ENCODE measurements at places on chromosomes 4 and X. TPM values are rescaled to one million over a fixed set of nuclear protein-coding genes. Genes with fewer than 3 reads are reported as not detected.

CCNA2 gene
- total RNA-seq = 35.6 TPM

PALLD gene
- 79.8 TPM for total RNA-seq

TXK gene
- total RNA-seq = not detected

GPAT3 gene
- total RNA-seq = 2.6 TPM

RENBP gene
- total RNA-seq = 0.52 TPM

ARSJ gene
- 34.6 TPM for total RNA-seq

PLAC1 gene
- 1.4 TPM for total RNA-seq

NUDT10 gene
- 5.8 TPM for total RNA-seq

NHSL2 gene
- 0.78 TPM for total RNA-seq

TMSB15C gene
- 3.2 TPM for total RNA-seq

SPANXC gene
- not detected for total RNA-seq

DRD5 gene
- total RNA-seq = not detected

MAGEA4 gene
- total RNA-seq = not detected

MSANTD1 gene
- 0.48 TPM for total RNA-seq

FABP2 gene
- not detected for total RNA-seq

CPZ gene
- total RNA-seq = 0.91 TPM

NAP1L5 gene
- total RNA-seq = 7.3 TPM

GPC4 gene
- total RNA-seq = 3.9 TPM

TMEM154 gene
- total RNA-seq = 0.72 TPM

PLK4 gene
- 10.9 TPM for total RNA-seq

PASD1 gene
- total RNA-seq = not detected

NR0B1 gene
- total RNA-seq = 0.13 TPM

LEF1 gene
- 12.9 TPM for total RNA-seq

F9 gene
- not detected for total RNA-seq

PCDH18 gene
- 59.1 TPM for total RNA-seq

DIAPH2 gene
- 15.3 TPM for total RNA-seq

ITM2A gene
- 0.32 TPM for total RNA-seq

HTN3 gene
- not detected for total RNA-seq

TIGD4 gene
- total RNA-seq = 0.24 TPM

MAML3 gene
- 1.9 TPM for total RNA-seq

BMX gene
- under 0.01 TPM for total RNA-seq

ADH1A gene
- total RNA-seq = not detected

ESX1 gene
- not detected for total RNA-seq

SPANXB1 gene
- total RNA-seq = not detected

SERTM2 gene
- not detected for total RNA-seq

TBX22 gene
- not detected for total RNA-seq

EDNRA gene
- 14.9 TPM for total RNA-seq

BGN gene
- total RNA-seq = 67.1 TPM

ASB12 gene
- total RNA-seq = not detected

ETFDH gene
- total RNA-seq = 8.8 TPM

ERVMER34-1 gene
- total RNA-seq = 0.13 TPM

SORBS2 gene
- total RNA-seq = 4.1 TPM
